ENCODE measurements at places on chromosomes 7 and 10.

DNA sequence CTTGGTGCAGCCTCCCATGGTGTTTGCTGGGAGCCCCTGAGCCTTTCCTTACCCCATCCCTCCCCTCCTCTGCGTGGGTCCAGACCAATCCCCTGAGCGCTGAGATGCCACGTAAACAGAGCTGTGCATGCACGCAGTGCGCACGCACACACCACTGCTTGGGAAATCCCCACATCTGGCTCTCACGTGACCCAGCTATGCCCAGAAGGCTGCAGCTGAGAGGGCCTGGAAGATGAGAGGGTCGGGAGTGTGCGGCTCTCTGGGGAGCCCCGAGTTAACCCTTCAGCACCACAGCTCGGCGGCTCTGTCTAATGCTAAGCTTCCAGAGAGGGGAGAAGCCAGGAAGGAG lies 177.2 kb downstream of the SH3PXD2A start:
- DNase-seq = peak; percentile 15

DNA sequence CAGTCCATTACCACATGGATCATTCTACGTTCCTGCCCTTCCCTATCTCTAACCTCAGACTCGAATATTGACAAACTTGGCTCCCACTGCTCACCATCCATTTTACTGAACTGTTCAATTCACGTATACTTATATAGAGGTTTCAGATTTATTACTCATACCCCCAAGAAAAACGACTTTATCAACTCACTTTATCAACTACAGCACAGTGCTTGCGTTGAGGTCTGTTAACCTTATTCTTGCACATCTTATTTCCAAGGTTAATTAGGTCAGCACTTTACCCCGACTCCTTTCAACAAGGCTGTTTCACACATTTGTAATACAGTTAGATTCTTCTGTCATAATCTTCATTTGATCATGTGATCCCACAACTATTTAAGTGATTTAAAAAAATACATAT lies 162.3 kb upstream of the AHR start:
- DNase-seq = no peak

DNA sequence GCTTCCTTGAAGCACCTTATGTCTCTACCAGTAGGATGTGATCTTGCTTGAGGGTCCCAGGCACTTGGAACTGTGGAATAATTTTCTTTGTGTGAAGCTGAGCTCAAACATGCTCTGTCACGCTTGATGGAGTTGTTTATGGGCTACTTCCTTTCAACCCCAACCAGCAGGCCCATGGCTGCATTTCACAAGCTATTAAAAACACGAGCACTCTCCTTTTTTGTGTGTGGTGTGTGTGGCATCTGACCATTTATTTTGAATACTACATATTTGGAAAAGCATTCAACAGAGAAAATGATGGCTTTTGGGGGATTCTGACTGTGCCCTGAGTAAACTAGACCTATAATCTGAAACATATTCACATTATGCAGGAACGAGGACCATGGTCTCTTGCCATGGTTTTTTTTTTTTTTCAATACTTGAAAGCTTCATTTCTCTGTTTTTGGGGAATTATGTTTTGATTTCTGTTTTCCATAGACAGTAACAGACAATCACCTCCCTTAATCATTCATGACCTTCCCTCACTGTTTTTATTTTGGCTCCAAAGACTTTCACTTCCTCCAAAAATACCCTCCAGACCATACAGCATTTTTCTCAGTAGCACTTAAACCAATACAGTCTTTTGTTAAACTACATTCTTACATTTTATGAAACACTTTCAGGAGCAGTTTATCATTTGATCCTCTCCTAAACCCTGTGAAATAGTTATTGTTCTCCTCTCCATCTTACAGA lies 233.6 kb upstream of the BMPER start:
- DNase-seq = no peak

GRCh38 chr7:44185729-44186128 lies 3.5 kb downstream of the GCK start:
- DNase-seq = no peak

- DNase-seq = no peak
Measured at GRCh38 chr7:2512179-2512661, 7.4 kb upstream of the LFNG start.

DNA sequence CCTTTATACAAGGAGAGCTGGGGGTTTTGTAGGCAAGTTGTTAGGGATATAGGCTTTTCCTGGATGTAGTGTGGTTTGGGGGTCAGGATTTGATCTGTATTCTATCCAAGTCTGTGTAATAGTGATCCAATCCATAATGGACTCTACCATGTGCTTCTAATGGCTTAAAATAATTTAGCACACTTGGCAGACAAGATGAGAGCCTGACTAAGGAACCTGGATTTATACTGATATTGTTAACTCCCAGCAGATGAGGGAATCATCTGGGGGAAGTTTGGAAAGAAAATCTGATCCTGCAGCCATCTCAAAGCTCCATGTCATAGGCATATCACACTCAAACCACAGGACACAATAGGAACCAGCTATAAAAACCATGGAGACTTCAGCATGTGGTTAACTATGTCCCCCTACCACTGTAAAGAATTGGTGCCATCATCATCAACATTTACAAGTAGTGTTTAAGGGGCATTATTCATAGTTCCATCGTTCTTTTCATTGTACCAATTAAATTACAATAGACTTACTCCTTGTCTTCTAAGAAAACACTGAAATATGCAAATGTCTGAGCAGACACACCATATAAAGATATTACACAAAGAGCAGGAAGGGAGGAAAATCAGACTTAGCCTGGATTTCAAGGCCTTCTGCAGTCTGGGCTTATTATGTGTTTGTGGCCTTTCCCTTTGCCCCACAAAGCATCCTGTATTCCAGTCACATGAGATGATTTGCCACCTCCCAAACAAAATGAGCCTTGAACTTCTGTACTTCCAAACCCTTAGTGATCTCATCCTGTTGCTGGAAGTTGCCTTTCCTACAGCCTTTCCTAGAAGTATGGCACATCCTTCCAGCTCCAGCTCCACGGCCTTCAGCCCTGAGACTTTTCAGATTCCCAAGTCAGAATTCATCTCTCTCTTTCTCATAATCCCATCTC lies 22.5 kb upstream of the HPS1 start:
- no peak for DNase-seq

DNA sequence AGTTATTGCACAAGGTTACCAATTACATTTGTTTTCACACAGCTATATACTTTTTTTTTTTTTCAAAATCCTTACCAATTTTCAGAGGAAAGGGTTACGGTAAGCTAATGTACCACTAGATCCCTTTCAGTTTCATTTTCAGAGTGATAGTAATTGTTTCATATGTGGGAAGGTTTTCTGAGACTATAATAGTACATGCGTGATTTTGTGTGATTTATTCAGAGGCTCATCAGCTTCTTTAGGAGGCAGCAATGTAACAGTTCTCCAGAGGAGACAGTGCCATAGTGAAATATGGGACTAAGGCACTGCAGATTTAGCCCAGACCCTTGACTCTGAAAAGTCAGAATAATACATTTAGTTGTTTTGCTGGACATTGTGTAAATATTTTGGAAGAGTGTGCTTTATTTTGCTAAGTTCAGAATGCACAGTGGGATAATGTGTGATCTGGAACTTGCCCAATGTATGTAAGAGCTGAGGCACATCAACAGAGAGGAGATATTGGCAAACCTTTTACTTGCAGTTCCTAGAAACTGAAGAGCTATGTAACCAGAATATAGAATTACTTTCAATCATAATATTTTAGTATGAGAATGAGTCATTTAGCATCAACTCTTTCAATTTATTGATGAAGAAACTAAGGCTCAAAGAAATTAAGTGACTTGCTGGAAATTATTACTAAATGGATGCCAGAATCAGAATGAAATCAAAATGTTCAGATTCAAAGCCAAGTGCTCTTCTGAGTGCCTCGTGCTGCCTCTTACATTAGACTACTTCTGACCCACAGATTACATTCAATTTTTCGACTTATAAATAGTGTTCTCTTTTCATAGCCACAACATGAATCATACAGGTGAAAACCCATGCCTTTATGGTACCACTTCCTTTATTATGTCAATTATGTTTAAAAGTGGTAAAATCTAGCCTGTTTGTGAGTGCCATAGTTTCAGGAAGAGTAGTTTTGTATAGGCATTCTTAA lies 207.7 kb upstream of the TEX47 start:
- no peak for DNase-seq

GRCh38 chr10:63430091-63430998 lies 35.4 kb downstream of the JMJD1C start:
- no peak for DNase-seq

GRCh38 chr10:52879091-52879807 lies 106.7 kb upstream of the MBL2 start:
- no peak for DNase-seq

GRCh38 chr7:18437101-18437500 lies 58.4 kb upstream of the HDAC9 start:
- DNase-seq = no peak

DNA sequence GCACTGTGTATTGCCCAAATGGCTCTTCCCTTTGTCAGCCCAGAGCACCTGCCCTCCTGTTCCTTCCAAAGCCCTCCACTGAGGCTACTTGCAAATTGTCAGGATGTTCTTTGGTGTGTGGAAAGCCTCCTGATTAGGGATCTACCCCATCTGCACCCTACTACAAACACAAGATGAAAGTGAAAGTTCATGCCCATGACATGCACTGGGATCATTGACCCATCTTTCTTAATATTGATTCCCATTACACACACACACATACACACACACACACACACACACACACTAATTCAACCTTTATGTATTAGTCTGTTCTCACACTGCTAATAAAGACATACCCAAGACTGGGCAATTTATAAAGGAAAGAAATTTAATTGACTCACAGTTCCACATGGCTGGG lies 213.7 kb upstream of the IGFBP3 start:
- no peak for DNase-seq

DNA sequence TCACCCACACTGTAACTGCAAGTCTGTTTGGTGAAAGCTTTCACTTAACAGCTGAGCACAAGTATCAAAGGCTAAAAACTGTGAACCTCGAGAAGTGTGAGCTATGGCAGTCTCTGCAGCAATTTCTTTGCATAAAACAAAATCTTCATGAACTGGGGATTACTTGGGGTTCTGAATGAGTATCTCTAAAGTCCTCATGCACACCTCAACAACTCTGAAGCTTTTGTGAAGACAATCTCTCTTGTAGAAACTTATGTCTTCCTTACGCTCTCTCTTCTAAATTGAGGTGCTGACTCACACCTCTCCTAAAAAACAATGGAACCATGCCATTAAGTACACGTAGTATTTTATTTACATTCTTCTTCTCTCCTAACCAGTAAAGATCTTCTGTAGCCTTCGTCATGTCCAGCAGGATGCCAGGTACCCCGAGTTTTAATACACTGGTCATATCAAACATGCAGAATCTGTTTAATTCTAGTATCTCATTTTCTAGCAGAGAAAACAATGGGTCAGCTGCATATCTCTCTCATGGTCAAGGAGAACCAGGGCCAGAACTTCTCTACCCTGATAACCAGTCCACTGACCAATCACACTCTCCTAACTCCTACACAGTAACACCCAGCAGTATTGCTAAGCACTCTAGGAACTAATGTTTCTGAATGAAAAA lies 76.9 kb downstream of the UBE2H start:
- no peak for DNase-seq

DNA sequence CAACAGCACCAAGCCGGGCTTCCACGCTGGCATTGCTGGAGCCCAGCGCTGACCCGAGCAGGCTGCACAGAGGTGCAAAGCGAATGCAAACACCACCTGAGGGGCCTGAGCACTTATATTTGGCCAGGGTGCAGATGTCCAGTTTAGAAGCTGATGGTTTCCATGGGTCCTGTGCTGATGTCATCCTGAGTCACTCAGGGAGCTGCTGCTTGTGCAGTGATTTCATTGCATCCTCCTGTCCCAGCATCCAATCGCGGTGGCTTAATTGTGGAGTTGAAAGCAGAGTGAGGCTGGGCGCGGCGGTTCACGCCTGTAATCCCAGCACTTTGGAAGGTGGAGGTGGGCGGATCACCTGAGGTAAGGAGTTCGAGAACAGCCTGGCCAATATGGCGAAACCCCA lies 410.2 kb upstream of the KLF6 start:
- DNase-seq = no peak

DNA sequence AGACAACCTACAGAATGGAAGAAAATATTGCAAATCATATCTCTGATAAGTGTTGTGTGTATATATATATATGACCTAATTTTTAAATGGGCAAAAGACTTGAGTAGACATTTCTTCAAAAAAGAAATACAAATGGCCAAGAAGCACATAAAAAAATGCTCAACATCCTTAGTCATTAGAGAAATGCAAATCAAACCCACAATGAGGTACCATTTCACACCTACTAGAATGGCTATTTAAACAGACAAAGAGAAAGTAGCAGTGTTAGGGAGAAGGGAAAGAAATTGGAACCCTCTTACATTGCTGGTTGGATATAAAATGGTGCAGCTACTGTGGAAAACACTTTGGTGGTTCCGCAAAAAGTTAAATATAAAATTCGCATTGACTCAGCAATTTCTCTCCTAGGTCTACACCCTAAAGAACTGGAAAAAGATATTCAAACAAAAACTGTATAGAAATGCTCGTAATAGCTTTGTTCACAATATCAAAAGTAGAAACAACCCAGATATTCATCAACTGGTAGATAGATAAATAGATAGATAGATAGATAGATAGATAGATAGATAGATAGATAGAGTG lies 16.3 kb downstream of the ACSL5 start:
- no peak for DNase-seq

GRCh38 chr7:149245744-149246143 lies 6.3 kb downstream of the ZNF212 start:
- DNase-seq = no peak

DNA sequence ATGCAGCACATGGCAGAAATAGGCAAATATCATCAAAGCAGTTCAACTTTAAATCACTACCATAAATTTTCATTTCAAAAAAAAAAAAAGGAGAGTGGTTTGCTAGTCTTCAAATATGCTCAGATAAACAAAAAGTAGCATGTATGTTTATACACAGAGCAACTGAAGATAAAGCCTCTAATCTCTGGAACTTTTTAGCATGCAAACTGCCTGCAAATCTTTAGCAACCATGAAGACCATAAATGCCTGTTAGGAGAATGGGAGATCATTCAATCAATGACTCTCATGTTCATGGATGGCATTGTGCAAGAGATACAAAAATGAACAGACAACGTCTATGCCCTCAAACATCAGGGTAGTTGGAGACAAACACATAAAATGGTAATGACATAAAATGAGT lies 57.3 kb downstream of the ORC5 start:
- no peak for DNase-seq

Measured in NCI-H1436 treated with DMSO at 0.1 percent for 48 hours (cell line).